Prostate gland (tissue), 2 donors: ENCODE measurements at places on chromosomes 4 and X. TPM values are rescaled to one million over a fixed set of nuclear protein-coding genes. Genes with fewer than 3 reads are reported as not detected.

SPANXA1 gene
- 3.2 TPM for total RNA-seq

GNRHR gene
- not detected for total RNA-seq

F8A2 gene
- 16.4 TPM for total RNA-seq

KLB gene
- 0.34 TPM for total RNA-seq

SSX4B gene
- 0.91 TPM for total RNA-seq

SLC6A14 gene
- total RNA-seq, result 0.73 TPM

ARAP2 gene
- 10.3 TPM for total RNA-seq

CLNK gene
- total RNA-seq, result not detected

CYLC1 gene
- 1.2 TPM for total RNA-seq
